Daoy (cell line): ENCODE measurements at places on chromosomes 16 and 17. TPM values are rescaled to one million over a fixed set of nuclear protein-coding genes. Genes with fewer than 3 reads are reported as not detected.

GRCh38 chr17:44220213-44221083 is 973 bp upstream of the UBTF start:
- peak; percentile 56 for DNase-seq

The SEPHS2 gene
- total RNA-seq = 5.0 and 6.4 TPM in 2 replicates

- peak; percentile 5 for DNase-seq
Observed at GRCh38 chr16:24423312-24423711, 116.1 kb upstream of the RBBP6 start.

DNA sequence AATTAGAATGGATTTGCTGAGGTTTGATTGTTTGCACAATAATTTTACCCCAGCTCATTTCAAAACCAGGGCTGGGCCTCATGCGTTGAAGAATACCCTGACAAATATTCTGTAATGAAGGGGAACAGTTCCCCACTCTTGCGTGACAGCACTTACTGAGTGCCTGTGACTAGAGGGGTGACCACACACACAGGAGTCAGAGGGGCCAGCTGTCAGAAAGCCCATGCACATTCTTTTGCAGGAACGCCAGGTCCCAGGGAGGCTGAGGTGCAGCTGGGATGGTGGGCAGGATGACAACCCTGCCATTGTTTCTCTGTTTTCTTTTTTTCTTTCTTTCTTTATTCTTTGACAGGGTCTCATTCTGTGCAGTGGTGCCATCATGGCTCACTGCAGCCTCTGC is 44.6 kb downstream of the SMPD3 start:
- no peak for DNase-seq

DNA sequence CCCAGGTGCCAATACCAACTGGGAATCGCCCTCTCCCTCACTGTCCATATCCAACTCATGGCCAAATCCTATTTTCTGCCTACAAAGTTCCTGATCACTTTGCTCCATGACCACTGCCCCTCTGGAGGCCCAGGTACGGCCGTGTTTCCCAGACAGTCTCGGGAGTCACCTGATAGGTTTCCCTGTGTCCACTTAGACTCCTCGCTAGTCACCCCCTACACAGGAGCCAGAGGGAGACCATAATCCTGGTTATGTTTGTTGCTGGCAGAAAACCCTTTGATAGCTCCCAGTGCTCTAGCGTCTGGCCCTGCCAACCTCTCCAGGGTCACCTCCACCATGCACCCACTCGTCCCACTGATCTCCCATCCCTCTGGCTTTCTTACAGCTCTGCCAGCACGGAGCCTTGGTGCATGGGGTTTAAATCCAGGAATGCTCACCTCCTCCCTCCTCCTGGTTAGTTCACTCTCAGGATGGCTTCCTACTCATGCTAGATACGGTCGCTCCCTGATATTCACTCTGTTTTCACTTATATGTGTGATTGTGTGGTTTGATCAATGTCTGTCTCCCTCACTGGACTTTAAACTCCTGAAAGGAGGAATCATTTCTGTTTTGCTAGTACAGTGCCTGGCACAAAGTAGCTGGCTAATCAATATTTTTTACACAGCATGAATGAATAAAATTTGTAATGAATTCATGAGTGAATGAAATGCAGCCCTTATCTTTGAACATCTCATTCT is 7.5 kb upstream of the CALB2 start:
- DNase-seq = no peak
